Smooth muscle cell of trachea (primary cell): ENCODE measurements at places on chromosomes 3 and 15. TPM values are rescaled to one million over a fixed set of nuclear protein-coding genes. Genes with fewer than 3 reads are reported as not detected.

Gene STAC
- 2.5 and 3.6 TPM in 2 replicates for total RNA-seq

Gene MESP2
- 0.58 and 1.3 TPM in 2 replicates for total RNA-seq

Gene GOLGA8H
- total RNA-seq = 0.17 and 0.44 TPM in 2 replicates

Gene IL20RB
- 2.6 and 6.9 TPM in 2 replicates for total RNA-seq

Gene RPUSD2
- 12.6 and 13.2 TPM in 2 replicates for total RNA-seq

Gene WDR48
- total RNA-seq = 34.7 and 44.5 TPM in 2 replicates

Gene USF3
- total RNA-seq = 9.4 and 12.9 TPM in 2 replicates

Gene MOBP
- under 0.01 TPM in 1 of 2 replicates, not detected in the other for total RNA-seq

Gene ARHGEF26
- total RNA-seq = 0.99 and 1.6 TPM in 2 replicates

Gene CCNB2
- total RNA-seq = 5.1 and 71.3 TPM in 2 replicates

Gene FSTL1
- 752 and 963 TPM in 2 replicates for total RNA-seq

Gene RAB43
- total RNA-seq = 13.4 and 28.0 TPM in 2 replicates

Gene OR5K2
- not detected in 2 replicates for total RNA-seq

Gene FOXL2NB
- total RNA-seq = not detected in 2 replicates

Gene NGRN
- total RNA-seq = 62.1 and 91.1 TPM in 2 replicates

Gene PP2D1
- total RNA-seq = not detected in 2 replicates

Gene PLS1
- 0.33 and 0.87 TPM in 2 replicates for total RNA-seq

Gene VGLL3
- 25.7 and 55.6 TPM in 2 replicates for total RNA-seq

Gene GOLGA8S
- total RNA-seq = under 0.01 and 0.15 TPM in 2 replicates

Gene GOLGA8N
- total RNA-seq = 5.2 and 13.7 TPM in 2 replicates
